ENCODE measurements at places on chromosomes 12 and 14.

DNA sequence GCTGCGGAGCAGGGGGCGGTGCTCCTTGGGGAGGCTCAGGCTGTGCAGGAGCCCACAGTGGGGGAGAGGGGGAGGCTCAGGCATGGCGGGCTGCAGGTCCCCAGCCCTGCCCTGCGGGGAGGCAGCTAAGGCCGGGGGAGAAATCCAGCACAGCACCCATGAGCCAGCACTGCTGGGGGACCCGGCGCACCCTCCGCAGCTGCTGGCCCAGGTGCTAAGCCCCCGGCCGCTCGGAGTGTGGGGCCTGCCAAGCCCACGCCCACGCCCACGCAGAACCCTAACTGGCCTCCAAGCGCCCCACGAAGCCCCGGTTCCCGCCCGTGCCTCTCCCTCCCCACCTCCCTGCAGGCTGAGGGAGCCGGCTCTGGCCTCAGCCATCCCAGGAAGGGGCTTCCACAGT lies 145.6 kb upstream of the SEL1L start:
- no peak for DNase-seq

GRCh38 chr12:22228022-22228875 lies 106.3 kb downstream of the ST8SIA1 start:
- DNase-seq: no peak

GRCh38 chr14:94128216-94128839 lies 1.1 kb downstream of the IFI27L2 start:
- no peak for DNase-seq

GRCh38 chr12:1761857-1762256 lies 58.5 kb upstream of the LRTM2 start:
- no peak for DNase-seq

DNA sequence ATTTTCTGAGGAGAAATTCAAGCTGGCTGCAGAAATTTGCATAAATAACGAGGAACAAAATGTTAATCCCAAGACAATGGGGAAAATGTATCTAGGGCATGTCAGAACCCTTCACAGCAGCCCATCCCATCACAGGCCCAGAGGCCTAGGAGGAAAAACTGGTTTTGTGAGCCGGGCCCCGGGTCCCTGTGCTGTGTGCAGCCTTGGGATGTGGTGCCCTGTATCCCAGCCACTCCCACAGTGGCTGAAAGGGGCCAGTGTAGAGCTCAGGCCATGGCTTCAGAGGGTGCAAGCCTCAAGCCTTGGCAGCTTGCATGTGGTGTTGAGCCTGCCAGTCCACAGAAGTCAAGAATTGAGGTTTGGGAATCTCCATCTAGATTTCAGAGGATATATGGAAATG lies 57.7 kb downstream of the NPAS3 start:
- DNase-seq: no peak

DNA sequence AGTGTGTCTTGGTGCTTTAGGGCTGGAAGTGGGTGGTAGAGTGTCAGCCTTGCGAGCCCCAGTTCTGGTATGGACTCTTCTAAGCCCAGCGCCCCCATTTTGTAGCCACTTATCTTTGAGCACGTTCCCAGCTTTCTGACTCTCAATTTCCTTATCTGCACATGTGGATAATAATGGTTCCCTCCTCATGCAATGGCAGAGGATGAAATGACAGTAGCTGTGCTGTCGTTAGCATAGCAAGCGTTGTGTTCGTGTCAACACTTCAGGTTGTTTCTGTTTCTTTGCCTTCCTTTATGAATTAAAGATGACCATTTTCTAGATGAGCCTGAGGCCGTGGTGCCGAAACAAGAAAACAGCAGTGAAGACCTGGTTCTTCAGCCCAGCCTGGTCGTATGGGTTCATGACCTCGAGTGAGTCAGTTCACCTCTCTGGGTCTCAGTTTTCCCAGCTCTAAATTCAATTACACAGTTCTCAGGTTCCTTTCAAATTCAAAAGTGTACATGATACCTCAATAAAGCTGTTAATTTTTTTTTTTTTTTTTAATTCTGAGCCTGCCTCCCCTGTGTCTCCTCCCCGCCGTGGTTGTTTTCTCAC lies 233.0 kb downstream of the SLC41A2 start:
- no peak for DNase-seq

GRCh38 chr14:53151523-53152183 lies 1.5 kb downstream of the DDHD1 start:
- peak; percentile 86 for DNase-seq

DNA sequence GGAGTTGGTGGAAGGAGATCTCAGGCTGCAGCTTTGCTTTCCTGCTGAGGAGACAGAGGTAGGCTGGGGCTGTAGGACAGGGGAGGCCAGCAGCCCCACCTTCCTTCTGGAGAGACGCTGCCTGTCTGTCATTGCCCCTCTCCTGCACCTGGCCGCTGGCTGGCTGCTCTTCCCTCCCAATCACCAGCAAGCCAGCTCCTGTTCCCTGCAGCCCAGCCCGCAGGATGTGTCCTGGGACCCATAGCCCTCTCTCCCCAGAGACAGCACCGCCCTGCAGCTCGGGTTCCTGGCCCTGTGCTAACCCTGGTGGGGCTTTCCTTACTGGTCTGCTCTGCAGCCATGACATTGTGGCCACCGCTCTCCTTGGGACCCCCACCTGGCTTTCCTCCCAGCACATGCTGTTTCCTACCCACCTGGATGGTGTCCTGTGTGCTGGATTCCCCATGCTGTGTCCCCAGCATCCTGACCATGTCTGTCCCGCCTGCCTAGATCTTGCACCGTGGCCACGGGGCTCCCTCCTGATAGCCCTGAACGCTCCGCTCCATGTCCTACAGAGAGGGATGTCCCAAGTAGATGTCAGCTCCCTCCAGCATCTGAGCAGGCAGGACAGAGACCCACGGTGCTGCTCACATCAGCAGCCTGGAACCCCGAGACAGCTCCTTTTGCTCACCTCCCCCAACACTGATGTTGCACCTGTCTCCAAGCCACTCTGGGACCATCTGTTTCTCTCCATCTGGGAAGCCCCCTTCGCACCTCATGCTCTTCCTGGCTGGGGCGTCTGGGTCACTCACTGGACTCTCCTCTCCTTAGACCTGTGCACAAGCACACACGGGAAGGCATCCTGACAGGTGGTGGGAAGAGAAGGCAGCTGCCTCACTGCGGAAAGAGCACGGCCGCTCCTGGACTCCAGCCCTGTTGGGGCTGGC lies 1.1 kb upstream of the MTA1 start:
- DNase-seq: peak; percentile 17

GRCh38 chr12:1666685-1667162 lies 24.1 kb upstream of the ADIPOR2 start:
- no peak for DNase-seq

DNA sequence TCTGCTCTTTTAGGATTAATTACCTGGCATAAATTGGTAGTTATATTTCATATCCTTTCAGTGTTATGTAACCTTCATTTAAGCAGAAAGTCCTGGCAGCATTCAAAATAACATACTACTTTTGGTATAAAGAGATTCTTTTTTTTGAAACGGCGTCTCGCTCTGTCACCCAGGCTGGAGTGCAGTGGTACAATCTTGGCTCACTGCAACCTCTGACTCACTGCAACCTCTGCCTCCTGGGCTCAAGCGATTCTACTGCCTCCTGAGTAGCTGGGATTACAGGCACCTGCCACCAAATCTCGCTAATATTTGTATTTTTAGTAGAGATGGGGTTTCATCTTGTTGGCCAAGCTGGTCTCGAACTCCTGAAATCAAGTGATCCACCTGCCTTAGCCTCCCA lies 9.2 kb downstream of the KTN1 start:
- no peak for DNase-seq

GRCh38 chr14:98501335-98501734 lies 770.7 kb downstream of the BCL11B start:
- no peak for DNase-seq

- no peak for DNase-seq
Observed at GRCh38 chr12:111761706-111762105, 5.0 kb upstream of the ALDH2 start.

DNA sequence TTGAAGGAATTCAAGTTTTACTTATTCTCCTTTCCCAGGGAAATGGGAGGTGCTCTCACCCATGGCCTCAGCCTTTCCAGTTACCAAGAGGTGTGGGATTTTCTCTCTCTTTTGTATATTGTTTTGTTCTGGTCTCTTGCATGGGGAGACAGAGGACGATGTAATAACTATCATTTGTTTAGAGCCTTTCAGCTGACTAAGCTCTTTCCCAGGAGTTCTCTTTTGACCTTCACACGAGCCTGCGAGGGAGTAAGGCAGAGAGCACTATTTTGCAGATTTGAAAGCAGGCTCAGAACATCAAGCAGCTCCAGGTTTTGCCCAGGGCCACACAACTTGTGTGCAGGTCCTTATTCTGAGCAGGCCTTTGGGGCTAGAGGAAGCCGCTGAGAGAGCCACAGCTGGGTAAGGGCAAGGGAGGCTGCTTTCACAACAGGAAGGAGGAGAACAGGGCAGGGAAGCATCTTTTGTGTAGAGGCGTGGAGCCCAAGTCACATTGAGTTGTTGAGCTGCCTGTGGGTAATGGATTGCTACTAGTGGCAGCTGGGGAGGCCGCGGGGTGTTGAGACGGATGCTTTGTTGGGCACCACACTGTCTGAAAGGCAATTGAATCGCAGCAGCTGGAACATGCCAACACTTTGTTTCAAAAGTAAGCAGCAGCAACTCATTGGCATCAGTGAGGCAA lies 116.2 kb downstream of the PRMT8 start:
- DNase-seq: no peak

GRCh38 chr12:30840715-30841114 lies 85.8 kb upstream of the TSPAN11 start:
- no peak for DNase-seq

DNA sequence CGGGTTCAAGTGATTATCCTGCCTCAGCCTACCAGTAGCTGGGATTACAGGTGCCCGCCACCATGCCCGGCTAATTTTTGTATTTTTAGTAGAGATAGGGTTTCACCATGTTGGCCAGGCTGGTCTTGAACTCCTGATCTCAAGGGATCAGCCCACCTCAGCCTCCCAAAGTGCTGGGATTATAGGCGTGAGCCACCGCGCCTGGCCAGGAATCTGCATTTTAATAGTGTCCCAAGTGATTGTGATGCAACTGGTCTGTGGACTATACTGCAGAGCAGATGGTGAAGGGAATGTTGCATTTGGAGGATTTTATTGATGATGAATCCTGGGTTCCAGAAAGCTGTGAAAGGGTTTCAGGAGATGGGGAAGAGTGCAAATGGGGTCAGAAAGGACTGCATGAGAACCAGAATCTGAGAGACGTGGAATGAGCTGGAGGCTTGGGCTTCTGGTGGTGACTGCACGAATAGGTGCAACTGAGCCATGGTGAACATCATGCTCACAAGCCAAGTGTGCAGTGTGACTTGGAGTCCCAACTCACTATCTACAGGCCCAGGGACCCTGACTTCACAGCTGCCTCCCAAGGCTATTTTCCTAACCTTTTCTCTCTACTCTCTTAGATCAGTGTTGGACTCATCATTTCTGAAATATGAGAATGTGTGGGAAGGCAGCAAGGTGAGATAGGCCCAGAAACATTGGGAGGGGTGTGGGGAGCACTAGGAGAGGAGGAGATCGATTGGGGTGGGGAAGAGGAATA lies 4.5 kb downstream of the RPS26 start:
- DNase-seq: no peak

DNA sequence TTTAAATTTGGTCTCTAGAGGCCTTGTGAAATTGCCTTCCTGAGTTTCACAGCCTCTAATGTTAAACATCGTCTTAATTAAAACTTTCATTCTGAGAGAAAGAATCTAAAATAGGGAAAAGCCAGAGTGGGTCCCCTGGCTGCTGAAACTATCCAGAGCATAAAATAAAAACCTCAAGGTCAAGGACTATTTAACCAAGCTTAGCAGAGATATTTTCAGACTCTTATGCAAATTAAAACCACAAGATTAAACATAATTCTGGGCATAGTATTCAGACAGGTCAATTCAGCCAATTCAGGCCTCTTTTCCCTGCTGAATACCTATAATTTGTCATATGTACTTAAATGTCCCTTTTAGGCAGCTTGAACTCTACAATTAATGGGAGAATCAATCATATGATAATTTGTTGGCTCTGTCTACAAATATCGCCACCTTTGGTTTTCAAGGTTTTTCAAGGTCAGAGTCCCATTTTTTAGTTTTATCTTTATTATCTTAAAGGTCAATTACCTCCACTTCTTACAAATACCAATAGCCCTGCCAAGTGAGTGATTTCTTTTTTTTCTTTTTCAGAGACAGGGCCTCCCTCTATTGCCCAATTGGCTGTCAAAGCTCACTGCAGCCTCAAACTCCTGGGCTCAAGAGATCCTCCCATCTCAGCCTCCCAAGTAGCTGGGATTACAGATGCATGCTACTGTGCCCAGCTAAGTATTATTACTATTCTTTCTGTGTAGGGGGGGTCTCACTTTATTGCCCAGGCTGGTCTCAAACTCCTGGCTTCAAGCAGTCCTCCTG lies 257.1 kb downstream of the PHLDA1 start:
- DNase-seq: no peak

DNA sequence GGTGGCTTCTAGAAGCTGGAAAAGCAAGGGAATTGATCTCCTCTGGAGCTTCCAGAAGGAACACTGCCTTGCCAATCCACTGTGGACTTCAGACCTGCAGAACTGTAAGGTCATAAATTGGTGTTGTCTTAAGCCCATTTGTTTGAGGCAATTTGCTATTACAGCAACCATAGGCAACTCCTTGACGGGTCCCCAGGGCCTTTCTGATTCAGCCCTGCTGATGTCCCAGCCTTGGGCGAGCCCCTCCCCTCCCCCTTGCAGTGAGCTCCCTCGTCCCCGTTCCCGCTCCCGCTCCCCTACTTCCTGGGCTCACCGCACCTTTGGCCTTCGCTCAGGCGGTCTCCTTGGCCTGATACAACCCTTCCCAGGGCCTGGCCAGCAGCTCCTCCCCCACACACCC lies 18.9 kb upstream of the DIO3 start:
- no peak for DNase-seq

- no peak for DNase-seq
Observed at GRCh38 chr14:74469548-74470518, 23.3 kb downstream of the NPC2 start.

DNA sequence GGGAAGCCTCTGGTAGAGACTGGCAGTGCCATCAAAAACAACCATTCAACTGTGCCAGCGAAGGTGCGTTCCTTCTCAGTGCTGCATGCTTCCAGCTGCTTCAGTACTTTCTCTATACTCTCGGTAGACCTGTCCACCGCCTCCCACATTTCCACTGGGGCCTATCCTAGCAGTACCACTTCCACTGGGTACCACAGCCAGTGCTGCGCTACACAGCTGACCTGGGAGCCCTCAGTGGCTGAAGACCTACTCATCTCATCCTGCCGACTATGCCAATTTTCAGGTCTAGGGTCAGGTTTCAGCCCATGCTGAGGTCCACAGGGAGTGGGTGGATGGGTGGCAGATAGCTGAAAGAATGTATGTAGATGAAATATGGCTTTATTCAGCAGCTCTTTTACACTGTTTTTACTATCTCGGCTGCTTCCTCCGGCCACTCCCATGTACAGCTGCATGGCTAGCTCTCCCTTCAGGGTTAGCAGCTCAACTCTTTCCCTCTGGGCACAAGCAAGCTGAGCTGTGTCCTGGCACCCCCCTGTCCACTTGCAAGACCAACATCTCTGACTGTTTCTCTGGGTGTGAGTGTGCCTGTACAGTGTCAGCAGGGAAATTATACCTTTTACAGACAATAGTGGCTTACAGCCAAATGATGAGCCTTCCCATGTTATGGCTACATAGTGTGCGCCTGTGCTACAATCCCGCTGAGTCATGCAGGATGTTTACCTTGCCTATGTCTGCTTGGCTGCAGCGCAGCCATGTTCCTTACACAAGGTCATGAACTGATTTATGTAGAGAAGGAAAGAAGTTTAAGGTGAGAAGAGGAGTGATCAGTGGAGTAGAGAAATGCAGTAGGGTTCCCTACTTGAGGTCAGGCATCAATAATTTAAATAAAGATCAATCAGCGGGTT lies 125.7 kb upstream of the DDHD1 start:
- no peak for DNase-seq
